ENCODE measurements at places on chromosomes 4 and X. TPM values are rescaled to one million over a fixed set of nuclear protein-coding genes. Genes with fewer than 3 reads are reported as not detected.

GRCh38 chr4:141078871-141079270 lies 54.4 kb downstream of the RNF150 start:
- no peak for DNase-seq

GRCh38 chrX:48631376-48632090 lies 34.2 kb downstream of the WDR13 start:
- peak; percentile 77 for DNase-seq

The STATH gene
- not detected for total RNA-seq

The MPP1 gene
- 26.9 TPM for total RNA-seq

The LRIT3 gene
- total RNA-seq, result not detected

GRCh38 chr4:168797194-168797593 lies 212.9 kb downstream of the CBR4 start:
- no peak for DNase-seq

- no peak for DNase-seq
Measured at GRCh38 chrX:54482839-54483593, 13.0 kb downstream of the FGD1 start.

- no peak for DNase-seq
Measured at GRCh38 chr4:1460967-1461868, 55.0 kb upstream of the NKX1-1 start.

- DNase-seq, result no peak
Measured at GRCh38 chr4:100208459-100208858, 18.2 kb upstream of the DDIT4L start.

- no peak for DNase-seq
Measured at GRCh38 chr4:141560056-141560455, 76.3 kb upstream of the IL15 start.

DNA sequence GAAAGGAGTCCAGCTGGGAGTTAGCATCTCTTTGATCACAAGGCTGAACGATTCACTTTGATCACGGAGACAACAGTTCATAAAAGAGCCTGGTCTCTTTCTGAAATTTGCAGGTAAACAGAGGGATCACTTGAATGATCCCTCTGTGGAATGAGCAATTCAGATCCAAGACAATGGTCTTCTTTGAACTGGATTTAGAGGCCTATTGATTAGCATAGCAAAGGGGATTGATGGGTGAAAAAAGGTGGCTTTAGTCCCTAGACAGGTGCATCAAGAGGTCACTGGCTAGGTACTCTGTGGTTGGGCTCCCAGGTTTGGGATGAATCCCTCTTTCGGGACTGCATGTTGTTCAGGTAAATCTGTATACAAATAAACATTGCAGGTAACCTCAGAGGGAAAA lies 223.8 kb upstream of the TAPT1 start:
- no peak for DNase-seq

- DNase-seq, result no peak
Measured at GRCh38 chr4:4519297-4519894, 22.5 kb downstream of the STX18 start.

DNA sequence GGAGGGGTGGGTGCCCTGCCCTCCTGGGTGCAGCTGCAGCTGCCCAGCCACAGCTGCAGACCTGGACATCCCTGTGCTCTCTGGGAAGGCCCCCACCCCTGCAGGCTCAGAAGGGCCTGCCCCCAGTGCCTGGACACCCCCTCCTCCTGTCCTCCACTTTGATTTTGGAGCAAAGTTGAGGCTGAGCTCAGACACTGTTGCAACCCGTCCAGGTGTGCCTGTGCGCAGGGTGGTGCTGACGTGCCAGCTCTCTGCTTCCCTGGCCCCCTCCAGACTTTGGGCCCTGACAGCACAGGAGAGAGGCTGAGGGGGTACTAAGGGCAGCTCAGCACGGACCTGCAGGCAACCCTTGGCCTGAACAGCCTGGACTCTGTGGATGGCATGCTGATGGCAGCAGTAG lies 750.3 kb downstream of the ARAP2 start:
- DNase-seq, result no peak

The ZCCHC18 gene
- total RNA-seq, result 0.14 TPM

DNA sequence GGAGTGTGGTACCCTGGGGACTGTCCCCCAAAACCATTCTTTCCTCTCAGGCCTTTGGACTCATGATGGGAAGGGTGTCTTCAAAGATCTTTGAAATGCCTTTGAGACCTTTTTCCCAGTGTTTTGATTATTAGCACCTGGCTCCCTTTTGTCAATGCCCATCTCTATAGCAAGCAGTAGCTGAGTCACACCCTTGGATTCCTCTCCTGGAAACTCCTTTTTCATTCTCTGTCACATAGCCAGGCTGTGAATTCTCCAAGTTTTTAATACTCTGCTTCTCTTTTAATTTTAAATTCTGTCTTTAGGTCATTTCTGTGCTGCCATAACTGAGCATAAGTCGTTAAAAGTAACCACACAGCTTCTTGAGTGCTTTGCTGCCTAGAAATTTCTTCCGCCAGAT lies 29.7 kb downstream of the IL21 start:
- no peak for DNase-seq

- DNase-seq, result no peak
Measured at GRCh38 chr4:3659131-3659530, 107.1 kb upstream of the ADRA2C start.

The ADH1A gene
- 1.0 TPM for total RNA-seq

- DNase-seq, result no peak
Measured at GRCh38 chr4:10640561-10641201, 43.9 kb downstream of the CLNK start.
